ENCODE measurements at places on chromosomes 3 and 15.

DNA sequence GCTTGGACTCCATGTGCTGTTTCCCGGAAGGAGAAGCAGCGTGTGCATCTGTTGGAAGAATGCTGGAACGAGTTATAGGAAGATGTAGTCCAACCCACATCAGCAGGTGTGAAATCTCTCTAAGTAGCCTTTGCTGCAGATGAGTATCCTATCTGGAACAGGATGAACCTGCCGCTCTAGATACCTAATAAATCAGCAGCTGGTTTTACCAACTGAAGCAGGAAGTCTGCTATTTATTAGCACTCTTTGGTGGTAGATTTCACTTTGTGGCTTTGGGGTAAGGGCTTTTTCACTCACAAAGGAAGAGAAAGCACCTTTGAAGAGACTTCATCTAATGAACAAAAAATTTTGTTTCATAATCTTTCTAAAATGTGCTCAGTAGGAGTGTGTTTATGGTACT is 66.4 kb downstream of the DCUN1D1 start:
- no peak for DNase-seq

GRCh38 chr3:20516311-20516710 is 330.3 kb upstream of the SGO1 start:
- no peak for DNase-seq

DNA sequence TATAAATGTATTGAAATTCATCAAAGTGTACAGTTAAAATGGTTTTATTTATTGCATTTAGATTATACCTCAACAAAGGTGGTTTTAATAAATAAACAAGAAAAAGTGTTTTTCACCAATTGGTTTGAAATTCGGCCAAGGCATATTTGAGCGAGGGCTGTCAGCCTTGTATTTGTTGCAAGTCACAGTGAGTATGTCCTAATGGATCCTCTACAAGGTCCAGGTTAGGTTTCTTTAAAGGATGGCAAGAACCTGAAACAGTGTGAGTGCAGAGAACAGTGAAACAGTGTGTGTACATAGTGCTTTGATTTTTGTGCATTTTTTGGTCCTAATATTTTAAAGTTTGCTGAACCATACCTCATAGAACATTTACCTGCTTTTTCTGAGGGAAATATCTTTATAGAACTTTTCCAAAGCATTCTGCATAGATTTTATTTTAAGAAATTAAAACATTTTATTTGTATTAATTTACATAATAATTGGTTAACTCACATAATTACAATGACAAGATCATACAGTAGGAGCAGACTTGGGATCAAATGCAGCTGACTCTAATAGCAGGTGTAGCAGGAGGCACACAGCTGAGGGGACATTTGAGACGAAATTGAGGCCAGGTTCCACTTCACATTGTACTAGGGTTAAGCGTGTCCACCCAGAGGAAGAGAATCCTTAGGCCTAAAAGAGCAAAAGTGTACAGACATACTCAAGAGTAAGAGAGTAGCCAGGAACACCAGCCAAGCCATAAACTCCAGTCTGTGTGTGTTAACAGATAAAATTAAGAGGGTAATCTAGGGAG is 428.8 kb upstream of the TPRG1 start:
- DNase-seq, result no peak

GRCh38 chr15:66057089-66057488 is 187.8 kb downstream of the RAB11A start:
- DNase-seq, result no peak

DNA sequence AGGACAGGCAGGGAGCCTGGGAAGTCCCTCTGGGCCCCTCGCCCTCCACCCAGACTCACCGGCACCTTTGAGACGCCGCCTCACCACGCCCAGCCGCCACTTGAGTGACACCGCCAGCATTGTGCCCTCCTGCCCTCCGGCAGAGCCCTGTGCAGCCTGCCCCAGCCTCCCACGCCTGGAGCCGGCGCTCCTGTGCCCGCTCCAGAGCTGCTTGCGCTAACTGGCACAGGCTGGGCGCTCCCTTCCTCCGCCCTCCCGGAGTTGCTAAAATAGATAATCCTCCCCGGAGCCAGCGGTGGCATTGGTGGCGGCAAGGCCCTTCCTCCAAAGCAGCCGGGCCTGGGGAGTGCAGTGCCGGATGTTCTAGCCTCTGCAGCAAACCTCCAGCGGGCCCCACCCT is 15.7 kb upstream of the GRIP2 start:
- no peak for DNase-seq

- DNase-seq, result no peak
Measured at GRCh38 chr15:93649691-93650235, 560.8 kb upstream of the RGMA start.

DNA sequence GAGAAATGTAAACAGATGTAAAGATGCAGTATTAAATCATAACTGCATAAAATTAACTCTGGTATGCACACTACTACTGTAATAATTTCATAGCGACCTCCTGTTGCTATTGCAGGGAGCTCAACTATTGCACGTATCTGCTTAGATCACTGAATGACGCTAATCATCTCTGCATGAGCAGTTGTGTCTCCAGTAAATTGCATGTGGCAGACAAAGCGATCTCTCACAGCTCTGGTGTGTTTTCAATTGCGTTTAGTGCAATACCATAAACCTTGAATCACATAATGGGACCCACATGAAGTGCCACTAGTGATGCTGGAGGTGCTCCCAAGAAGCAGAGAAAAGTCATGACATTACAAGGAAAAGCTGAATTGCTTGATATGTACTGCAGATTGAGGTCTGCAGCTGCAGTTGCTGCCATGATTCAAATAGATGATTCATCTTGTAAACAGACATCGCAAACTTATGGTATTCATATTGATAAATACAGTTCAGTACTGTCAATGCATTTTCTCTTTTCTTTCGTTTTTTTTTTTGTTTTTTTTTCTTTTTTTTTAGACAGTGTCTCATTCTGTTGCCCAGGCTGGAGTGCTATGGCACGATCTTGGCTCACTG is 30.2 kb upstream of the LCTL start:
- no peak for DNase-seq

- no peak for DNase-seq
Measured at GRCh38 chr3:64888840-64889392, 201.1 kb upstream of the ADAMTS9 start.

DNA sequence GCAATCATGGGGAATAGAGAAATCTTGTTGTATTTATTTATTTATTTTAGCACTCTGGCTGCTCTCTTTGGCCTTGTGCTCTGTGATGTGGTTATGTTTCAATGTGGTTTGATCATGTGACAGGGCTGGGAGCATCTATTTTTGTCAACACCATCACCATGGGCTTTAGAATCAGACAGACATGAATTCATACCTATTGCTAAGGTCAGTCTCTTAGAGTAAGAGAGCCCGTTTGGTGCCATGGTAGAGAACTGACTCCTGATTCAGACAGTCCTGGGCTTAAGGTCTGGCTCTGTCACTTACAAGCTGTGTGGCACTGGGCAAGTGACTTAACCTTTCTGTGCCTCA is 157.0 kb downstream of the RYR3 start:
- no peak for DNase-seq

GRCh38 chr3:21062831-21063294 is 688.1 kb downstream of the ZNF385D start:
- DNase-seq, result no peak

GRCh38 chr15:77406846-77407245 is 13.1 kb downstream of the PEAK1 start:
- DNase-seq, result no peak

- no peak for DNase-seq
Measured at GRCh38 chr3:32366638-32367397, 24.8 kb upstream of the CMTM7 start.

DNA sequence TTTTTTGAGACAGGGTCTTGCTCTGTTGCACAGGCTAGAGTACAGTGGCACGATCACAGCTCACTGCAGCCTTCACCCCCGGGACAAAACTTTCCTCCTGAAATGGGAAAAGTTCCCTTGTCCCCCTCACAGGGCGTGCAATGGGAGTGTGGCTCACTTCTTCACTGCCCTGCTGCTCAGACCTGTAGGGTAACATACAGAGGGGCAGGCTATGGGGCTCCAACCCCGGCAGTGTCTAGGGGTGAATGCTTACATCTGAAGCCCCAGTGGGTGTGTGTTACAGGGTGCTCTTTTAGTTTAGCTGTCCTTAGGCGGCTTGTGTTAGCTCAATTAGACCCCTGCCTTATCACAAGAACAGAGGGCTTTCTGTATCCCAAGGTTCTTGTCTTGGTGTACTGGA is 157.3 kb downstream of the RBPMS2 start:
- no peak for DNase-seq

DNA sequence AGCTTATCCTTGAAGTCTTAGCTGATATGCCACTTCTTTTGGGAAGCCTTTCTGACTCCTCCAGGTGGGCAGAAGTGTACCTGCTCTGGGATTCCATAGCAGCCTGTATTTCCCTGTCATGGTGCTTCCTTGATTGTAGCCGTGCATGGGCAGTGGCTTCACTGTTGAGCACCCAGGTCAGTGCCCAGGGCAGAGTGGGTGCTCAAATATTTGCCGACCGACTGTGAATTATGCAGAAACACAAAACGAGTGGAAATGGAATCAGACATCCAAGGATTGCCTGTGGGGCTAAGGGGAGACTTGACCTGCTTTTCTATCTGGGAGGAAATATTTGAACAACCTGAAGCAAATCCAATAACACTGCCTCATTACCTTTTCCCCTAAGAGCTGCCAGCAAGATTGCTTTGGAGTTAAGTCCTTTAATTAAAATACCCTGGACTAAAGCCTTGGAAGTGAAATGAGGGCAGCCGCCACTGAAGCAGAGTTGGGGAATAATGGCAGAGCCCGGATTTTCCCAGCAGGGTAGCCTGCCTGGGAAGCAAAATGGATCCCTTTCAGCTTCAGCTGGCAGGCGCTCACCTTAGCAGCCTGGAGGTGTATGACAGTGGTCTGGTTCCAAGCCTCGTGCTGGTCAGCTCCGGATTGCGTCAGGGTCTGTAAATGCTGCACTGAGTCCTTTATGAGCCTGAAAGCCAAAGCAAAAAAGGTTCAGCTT is 14.9 kb downstream of the ACOX2 start:
- DNase-seq, result peak; percentile 90

- no peak for DNase-seq
Measured at GRCh38 chr3:9806688-9807589, 3.1 kb upstream of the TTLL3 start.

GRCh38 chr15:34266751-34267150 is 41.9 kb downstream of the EMC4 start:
- no peak for DNase-seq

- no peak for DNase-seq
Measured at GRCh38 chr15:52653431-52653964, 25.7 kb downstream of the ATOSA start.

DNA sequence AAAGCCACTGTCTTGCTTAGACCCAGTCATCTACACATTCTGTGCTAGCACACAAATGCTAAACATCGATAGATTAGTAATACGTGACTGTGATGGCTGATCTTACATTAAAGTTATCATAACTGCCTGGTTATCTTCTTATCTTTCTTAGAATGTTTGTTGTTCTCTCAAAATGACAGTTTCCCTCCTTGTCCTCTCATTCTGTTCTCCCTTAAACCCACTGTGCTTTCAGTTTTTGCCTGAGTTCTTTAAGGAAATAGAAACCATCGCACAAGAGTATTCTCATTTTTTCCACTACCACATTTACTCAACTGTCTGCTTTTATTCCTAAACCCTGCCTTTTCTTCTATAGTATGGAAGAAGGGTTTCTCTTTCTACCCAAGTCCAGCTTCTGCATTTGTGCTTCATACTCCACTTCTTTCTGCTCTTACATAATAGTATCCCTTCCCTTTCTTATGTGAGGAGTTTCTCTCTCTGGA is 17.1 kb downstream of the STX19 start:
- no peak for DNase-seq
